ENCODE measurements at places on chromosomes 6 and 20.

DNA sequence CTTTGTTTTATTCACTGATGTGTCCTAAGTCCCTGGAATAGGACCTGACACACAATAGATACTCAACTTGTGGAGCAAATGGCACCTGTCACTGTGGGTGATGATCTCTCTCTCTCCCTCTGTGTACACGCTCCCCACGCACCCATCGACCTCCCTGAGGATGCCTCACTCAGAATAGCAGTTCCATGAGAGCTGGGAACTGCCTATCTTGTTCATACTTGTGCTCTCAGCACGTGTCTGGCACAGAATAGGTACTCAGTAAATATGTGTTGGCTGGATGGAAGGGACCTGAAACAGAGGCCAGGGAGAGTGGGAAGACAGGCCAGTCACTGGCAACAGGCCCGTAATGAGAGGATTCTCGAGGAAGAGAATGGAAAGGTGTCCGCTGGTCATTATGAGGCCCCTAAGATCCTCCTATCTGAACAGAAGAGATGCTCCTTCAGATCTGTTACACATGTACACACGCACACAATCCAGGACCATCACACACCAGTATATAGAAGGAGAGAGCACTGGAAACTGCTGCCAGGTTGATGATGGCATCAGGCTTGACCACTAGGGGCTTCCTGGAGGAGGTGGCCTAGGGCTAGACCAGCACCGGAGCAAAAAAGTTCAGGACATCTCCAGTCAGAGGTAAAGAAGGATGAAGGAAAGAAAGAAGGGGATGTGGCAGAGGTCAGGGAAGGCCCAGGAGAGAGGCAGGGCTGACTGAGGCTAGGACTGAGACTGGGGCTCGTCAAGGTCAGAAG lies 30.9 kb downstream of the VEGFA start:
- no peak for DNase-seq

GRCh38 chr6:169843991-169844390 lies 92.6 kb downstream of the ERMARD start:
- DNase-seq: no peak

DNA sequence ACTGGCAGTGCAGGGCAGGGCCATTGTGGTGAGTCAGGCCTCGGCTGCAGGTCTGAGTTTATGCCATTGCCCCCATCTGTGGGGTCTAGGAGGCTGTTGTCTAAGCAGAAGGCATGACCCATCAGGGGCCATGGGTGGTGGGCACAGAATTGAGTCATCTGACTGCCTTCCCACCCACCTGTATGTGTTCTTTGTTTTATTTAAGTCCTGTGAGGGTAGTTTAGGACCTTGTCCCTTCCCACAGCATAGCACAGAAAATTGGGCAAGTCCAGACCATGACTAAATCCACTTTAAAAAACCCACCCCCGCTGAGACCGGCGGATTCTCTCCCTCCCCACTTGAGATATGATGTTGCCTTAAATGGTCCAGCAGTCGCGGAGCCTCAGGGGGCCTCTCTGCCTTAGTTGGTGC lies 40.3 kb downstream of the ERMARD start:
- DNase-seq: no peak

DNA sequence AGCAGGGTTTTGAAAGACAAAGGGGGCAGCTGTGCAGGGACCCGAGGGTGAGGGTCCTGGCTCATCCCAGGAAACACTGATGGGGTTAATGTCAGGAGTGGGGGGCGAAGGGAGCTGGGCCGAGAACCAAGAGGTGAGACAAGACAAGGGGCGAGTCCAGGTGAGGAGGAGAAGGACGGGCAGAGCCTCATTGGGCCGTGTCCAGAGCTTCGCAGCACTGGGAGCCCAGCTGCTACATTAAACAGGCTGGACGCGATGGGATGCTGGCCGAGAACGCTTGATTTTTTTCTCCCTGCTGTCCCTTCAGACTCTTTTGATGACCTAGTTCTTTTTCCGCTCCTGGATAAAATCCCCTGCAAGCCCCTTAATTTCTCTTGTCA lies 172.8 kb upstream of the SNX9 start:
- no peak for DNase-seq

DNA sequence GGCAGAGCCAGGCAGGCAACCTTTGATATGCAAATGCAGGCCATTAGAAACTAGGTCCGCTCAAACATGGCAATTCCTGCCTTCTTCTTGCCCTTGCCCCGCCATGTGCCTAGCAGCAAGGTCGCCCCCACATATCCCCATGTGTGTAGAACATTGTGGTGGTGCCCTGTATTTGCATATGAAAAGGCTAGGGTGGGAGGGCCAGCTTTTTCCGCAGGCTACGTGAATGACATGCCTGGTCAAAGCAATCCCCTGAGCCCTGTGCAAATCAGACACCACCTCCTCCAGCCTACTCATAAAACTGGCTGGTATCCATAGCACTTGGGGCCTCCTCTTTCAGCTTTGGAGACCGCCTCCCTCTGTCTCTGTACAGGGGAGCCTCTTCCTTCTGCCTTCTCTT lies 31.6 kb downstream of the GSTA2 start:
- DNase-seq: no peak

DNA sequence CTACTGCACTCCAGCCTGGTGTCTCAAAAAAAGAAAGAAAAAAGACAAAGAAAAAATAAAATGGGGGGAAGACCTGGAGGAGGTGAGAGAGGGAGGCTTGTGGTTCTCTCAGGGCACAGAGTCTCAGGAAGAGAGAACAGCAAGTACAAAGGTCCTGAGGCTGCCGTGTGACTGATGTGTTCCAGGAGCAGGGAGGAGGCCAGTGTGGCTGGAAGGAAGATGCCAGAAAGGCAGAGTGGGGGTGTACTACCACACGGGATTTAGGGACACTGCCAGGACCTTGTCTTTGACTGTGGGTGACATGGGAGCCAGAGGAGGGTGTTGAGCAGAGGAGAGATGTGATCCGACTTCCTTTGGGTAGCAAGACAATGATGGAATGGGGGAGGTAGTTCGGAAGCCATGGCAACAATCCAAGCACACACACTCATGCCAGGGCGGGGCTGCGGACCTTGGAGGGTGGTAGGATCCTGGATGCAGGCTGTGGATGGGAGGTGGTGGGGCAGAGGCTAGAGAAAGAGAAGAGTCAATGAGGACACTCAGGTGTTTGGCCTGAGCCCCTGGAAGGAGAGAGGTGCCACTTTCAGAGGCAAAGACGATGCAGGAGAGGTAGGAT lies 136.4 kb upstream of the PTPN1 start:
- DNase-seq: no peak

GRCh38 chr6:21538186-21538798 lies 55.3 kb upstream of the SOX4 start:
- no peak for DNase-seq
